Stimulated activated CD4-positive, alpha-beta T cell treated with anti-CD3 and anti-CD28 coated beads, Interleukin-4, amount 100 ng/mL, for 48 hours (primary cell): ENCODE measurements at places on chromosomes 2 and 18.
A peak's percentile ranks its signal among the peaks of the same experiment; 100 is the strongest.

DNA sequence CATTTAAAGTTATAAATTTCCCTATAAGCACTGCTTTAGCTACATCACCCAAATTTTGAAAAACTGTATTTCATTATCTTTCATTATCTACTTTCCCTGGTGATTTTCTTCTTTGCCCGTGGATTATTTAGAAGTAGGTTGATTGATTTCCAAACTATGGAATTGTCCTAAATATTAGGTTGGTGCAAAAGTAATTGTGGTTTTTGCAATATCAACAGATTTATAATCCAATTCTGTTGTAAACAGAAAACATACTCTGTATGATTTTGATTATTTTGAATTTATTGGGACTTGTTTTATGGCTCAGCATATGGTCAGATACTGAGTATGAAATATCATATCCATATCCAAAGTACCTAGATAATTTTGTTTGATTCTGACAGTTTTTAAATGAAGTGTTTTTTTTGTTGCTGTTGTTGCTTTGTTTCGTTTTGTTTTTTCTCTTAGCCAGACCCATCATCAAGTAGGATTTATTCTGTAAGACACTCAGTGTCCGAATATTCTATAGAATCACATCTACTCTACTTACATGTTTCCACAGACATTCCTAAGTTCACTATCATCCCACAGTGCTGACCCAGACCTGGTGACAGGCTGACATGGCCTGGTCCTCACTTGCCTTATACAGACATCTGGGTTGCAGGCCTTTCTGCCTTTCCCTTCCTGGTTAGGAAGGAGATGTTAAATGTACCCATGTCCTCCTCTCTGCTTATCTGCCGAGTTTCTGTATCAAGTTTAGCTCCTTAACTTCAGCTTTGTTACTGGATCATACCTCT, 2.1 kb upstream of the TRABD2A start:
- DNase-seq: no peak

DNA sequence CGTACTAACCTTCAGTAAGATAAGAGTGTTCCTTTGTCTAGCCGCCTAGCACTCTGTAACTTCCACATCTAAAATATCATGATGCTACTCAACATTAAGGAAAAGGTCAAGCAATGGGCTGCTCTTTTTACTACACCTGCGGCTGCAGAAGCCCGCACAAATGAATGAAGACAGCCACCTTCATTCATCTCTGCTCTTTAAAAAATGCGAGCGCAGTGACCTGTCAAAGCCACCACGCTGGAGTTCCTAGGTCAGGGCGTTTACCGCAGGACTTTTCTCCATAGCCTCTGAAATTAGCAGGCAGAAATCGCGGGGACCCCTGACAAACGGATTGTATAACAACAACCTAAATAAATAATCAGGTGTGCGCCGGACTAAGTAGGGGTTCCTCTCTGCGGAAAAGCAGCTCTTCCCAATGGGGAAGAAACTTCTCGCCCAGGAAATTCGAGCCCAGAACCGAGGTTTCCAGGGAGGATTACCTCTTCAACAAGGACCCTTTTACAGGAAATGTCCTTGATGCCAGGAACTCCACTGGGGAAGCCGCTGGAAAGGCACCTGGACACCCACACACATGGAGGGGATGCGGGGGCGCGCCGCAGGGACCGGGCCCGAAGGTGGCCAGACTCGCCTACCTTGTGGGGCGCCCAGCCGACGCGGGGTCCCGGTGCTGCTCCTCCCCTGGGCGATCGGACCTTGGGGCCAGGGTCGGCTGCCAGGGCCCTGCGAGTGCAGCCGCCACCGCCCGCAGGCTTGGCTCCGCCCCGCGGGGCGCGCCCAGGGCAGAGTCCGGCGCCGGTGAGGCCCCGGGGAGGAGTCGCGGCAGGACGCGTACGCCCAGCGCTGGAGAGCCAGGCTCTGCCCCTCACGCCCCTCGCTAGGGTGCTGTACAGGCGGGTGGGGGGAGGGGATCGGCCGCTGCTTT, at the start of gene CCDC68:
TSS of gene CCDC68 (minus strand) at position 758 of the 922 bp plus-strand sequence. CDS start 16,670 bp downstream, outside the sequence.
- peak; percentile 1 for DNase-seq

DNA sequence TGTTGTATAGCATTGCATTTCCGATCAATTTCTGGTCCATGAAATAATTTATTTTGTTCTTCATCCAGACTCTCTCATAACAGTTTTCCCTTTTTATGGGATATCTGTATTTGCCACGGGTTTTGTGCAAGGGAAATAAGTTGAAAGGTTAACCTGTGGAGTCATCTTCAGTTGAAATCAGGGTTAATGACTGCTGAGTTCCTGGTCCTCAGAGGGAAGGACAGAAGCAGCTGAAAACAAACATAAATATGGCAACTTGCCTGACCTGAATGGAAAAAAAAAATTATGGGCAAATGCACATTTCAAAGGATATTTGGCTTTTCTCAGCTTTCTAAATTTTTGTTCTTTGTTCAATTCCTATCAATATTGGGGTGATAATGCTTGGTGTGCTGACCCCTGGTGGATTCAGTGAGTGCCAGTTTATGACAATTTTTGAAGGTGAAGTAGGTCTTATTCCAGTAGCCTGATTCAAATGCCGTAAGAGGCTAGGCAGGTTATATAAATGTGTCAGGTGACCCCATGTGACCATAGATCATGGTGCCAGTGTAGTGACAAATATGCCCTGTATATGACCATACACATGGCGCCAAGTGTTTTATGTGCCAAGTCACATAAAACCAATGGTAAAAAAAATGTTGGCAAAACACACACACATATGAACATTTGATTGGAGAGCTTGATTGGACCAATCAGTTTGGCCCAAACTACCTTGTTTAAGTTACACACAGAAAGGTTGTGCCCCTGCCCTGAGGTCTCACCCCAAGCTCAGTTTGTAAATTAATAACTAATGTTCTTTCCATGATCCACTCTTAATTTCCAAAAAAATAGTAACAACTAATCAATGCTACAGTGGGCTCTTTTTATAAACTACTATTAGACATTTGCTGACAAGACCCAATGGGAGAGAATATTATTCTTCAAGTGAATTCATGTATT, 47.6 kb upstream of the FAM124B start:
- no peak for DNase-seq

DNA sequence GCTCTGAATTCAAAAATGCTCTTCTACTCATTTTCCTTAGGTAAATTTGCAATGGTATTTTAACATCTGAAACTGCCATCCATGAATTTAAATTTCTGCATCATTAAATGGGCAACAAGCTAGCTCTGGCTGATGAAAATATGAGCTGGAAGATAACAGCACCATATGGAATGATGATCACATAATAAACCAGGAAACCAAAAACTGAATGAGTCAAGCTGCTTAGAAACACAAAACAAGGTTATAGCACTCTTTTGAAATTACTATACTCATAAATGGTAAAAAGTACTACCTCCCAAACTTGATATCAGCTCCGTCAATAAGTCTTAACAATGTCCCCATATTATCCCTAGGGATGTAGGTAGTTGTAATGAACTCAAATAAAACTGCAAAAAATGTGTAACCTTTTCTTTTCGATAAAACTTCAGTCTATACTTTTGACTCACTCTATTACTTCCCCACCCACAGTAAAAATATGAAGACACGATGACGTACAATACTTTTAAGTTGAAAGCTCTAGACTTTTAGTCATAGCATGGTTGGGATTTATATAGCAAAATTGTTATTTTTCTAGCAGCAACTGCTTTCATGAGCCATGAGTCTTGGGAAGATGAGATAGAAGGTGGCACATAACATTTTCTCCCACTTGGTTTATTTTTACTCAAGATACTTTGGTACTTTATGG, 396.7 kb downstream of the CDH2 start:
- no peak for DNase-seq

- no peak for DNase-seq
Measured at GRCh38 chr18:69123421-69123820, 277.3 kb upstream of the DOK6 start.

DNA sequence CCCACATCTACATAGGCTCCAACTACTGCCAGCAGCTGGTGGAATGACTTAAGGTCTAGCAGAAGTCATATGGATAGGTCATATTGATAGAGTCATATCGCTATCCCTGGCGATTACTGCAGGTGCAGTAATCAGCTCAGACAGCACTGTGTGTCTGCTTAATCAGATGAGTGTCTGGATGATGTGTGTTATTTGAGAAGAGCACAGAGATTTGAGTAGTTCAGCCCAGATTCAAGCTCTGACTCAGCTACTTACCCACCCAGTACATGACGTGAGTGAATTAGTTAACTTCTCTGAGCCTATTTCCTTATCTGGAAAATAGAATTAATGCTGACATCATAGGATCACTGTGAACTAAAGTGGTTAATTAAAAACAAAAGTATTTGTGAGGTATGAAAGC, 78.9 kb downstream of the EHD3 start:
- DNase-seq: no peak

- DNase-seq: no peak
Measured at GRCh38 chr2:96249654-96250053, 16.1 kb downstream of the TMEM127 start.

GRCh38 chr2:38037325-38037724, 38.6 kb downstream of the CYP1B1 start:
- no peak for DNase-seq

- no peak for DNase-seq
Measured at GRCh38 chr2:223586261-223586660, 15.9 kb downstream of the SCG2 start.

DNA sequence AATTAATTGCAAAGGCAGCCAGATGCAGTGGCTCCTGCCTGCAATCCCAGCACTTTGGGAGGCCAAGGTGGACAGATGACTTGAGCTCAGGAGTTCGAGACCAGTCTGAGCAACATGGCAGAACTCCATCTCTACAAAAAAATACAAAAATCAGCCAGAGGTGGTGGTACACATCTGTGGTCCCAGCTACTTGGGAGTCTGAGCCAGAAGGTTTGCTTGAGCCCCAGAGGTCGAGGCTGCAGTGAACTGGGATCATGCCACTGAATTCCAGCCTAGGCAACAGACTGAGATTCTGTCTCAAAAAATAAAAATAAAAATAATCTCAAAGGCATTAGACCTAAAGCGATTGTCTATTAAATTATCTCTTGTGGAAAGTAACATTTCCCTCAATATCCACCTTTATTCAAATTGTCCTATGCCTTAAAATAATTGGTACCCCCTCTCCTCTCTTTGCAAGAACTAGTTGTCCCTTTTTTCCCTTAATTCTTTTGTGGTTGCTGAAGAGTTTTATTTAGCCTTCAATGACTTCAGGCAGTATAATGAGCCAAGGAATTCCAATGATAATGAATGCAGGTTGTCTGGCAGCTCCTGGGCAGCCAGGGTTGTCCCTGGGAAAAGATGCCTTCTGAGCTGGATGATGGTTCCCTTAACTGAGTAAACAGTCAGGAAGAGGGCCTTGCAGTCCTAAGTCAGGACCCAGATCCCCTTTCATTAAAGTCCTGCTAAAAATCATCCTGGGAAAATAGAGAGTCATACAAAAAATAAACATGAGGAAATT, 32.2 kb downstream of the GPR75 start:
- no peak for DNase-seq

DNA sequence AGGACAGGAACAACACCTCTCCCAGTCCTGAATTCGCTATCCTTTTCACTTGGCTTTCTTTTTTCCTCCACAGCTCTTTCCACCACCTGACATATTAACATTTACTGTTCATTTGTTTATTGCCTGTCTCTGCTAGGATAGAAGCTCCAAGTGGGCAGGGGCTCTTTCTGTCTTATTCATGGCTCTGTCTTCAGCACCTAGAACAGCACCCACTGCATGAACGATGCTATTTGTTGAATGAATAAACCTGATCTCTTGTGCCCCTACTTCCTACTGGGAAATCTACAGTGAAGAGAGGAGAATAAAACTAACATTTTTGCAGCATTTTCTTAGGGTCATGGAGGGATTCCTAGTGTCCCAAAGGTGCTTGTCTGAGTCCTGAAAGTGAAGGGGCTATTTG, 24.4 kb upstream of the GAREM2 start:
- no peak for DNase-seq

- no peak for DNase-seq
Measured at GRCh38 chr2:122072666-122073065, 317.2 kb downstream of the TSN start.

- peak; percentile 19 for DNase-seq
Measured at GRCh38 chr18:77223221-77223639, 26.4 kb upstream of the GALR1 start.

GRCh38 chr2:239157771-239158170, 243.0 kb downstream of the HDAC4 start:
- DNase-seq: no peak

GRCh38 chr2:163572850-163573249, 163.0 kb downstream of the FIGN start:
- no peak for DNase-seq

- DNase-seq: no peak
Measured at GRCh38 chr2:47617523-47618271, 165.2 kb upstream of the MSH6 start.

DNA sequence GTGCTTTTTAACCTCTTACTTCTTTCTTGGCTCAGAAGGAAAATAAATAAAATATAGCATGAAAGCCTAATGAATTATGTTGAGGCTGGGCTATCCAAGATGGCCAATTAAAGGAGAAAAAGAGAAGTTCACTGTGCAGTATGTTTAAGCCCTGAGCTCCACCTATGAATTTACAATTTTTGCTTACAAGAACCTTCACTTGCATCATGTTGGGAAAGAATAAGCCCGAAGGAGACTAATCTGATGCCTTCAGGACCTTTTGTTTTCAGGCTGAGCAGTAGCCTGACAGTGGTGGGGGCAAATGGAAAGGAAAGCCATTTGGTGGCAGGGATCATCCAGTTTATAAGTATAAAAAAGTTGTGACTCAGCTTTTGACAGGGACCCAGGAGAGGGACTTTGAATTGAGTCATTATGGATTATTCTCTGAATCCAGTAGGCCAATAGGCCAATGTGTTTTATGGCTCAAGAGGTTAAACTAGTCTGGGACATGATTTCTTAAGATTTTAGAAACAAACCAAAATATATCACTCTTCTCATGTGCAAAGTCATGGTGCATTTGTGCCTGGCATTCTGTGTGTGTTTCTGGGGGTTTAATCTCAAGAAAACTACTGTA, 56.9 kb downstream of the E2F6 start:
- DNase-seq: no peak

DNA sequence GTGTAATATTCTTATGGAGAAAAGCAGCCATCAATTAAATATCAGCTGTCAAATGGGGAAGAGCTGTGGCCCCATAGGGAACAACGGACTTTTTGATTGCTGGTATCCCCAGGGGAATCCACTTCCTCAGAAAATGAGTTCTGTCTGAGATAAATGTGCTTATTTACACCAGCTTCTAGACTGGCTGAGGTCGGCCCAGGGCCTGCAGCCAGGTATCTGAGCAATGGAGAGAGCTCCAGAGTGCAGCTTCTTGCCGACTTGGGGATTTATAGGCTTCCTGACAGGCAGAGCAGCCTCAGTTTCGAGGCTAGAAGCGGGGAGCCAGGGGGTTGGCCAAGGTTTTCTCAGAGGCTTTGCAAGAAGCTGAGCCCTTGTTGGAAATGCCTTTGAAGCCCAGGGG, 67.2 kb downstream of the MCFD2 start:
- DNase-seq: no peak

DNA sequence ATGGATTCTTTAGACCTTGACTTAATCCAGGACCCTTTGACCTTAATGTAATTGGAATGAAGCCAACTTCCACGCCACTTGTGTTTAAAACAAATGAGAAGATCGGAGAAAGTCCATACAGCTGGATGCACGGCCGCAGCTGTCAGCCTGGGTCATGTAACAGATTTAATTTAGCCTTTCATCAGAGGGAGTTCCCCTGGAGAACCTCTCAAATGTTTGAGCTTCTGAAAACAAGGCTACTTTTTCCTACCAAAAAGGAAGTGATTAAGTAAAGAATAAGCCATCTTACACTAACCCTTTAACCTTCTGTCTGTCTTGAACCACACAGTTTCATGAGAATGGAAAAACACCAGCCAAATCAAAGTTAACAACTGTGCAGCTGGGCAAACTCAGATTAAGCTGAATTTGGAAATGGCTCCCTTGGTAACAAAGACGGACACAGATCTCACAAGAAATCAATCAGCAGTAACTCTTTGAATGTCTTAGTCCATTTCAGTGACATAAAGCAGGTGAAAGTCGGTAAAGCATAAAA, 103.6 kb downstream of the DOCK10 start:
- DNase-seq: no peak
